ENCODE measurements at places on chromosomes 4 and X.
A peak's percentile ranks its signal among the peaks of the same experiment; 100 is the strongest.

DNA sequence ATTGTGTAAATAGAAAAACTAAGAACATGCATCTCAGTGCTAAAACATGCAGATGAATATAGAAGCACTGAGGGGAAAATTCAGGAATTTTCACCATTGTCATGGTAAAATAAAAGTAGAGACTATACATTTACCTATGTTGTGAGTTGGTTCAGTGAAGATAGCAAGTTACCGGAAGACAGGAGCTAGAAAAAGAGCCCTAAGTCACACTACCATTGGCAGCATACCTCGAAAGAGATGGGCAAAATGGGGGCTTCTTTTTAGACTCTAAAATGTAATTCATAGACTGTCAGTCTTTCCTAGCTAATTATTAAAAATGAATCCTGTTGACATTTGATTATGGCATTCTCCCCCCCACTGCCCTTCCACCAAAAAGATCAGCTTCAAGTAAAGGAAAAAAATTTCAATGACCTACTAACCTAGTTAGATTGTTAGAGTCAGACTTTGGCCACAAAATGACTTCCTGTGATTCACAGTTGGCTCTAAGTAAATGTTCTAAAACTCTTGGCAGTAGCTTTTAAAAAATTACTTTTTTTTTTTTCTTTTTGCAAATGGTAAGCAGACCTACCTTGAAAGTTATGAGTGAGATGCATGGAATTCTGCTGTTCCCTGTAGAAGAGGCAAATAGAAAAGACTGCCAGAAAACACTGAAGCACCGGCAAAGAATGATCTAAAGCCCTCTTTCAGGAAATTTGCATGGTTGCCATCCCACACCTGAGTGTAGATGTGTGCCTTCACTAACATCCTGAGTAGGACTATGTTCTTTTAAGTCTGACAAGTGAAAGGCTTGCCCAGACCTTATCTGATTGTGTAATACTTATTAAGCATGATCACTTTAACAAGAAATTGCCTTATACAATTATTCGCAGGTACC, 26.4 kb upstream of the ARSJ start:
- DNase-seq = no peak

- DNase-seq = no peak
Measured at GRCh38 chrX:97401154-97401553, 517.4 kb downstream of the RPA4 start.

DNA sequence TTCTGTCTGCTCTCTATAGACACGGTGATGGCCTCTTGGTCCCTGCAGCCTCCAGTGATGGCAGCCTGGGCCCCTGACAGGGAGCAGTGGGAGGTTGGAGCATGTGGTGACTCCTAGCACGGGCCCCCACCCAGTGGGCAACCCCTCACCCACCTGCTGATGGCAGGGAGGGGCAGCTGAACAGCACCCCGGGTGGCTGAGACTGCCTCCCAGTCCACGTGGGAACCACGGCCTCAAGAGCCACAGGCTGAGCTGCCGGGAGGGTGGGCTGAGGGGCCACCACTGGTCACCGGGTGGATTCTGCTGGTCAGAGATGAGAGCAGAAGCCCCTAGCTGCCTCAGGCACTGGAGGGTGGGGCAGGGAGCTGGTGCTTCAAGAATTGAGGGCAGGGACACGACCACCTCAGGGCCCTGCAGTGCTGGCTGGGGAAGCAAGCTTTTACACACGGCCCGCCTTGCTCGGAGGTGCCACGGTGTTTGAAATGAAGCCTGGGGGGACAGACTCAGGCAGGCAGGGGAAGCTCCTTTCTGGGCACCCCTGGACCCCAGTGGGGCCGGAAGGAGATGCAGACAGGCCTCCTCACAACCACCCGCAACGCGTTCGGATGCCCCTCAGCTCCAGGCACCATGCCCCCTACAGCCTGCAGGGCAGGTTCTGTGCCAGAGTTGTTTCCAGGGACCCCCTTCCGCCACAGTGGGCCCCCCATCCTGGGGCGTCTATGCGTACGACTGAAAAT, 6.3 kb upstream of the HAUS3 start:
- DNase-seq = no peak

DNA sequence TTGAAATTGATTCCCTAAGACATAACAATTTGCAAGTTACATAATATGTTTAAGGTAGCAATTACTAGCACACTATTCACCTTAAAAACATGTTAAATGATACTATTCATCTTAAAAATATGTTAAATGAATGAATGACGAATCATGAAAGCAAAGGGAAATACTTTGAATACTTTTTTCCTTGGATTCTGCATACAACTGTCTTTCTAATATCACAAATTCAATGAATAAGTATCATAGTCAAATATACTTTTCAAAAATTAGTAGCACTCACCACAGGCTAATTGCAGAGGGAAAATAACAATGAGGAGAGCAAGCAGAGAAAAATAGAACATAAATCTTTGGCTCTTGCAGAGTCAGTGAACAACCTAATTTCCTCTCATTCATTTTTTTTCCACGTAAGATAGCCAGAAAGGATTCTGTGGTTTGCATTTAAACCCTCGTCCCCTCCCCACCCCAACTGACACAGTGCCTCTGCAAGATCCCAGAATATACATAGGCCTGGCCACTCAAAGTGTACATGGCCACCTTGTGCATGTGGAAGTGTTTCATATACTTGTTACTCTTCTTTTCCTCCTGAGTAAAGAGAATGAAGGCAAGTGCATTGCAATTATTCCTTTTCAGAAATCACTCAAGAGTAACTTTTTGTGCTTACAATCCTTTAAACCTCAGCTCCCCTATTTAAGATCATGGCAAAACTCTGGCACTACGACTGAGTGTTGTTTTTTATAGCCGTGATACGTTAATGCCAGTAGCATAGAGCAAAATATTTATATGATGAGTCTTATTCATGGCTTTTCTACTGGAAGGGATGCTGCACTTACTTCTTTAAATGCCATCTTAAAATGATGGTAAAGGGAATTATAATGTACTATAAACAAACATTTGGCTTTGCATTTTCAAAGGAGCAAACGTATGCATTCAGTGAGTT, 236.4 kb downstream of the PDGFC start:
- no peak for DNase-seq

GRCh38 chrX:13090339-13091110, 46.1 kb upstream of the FAM9C start:
- DNase-seq = no peak

DNA sequence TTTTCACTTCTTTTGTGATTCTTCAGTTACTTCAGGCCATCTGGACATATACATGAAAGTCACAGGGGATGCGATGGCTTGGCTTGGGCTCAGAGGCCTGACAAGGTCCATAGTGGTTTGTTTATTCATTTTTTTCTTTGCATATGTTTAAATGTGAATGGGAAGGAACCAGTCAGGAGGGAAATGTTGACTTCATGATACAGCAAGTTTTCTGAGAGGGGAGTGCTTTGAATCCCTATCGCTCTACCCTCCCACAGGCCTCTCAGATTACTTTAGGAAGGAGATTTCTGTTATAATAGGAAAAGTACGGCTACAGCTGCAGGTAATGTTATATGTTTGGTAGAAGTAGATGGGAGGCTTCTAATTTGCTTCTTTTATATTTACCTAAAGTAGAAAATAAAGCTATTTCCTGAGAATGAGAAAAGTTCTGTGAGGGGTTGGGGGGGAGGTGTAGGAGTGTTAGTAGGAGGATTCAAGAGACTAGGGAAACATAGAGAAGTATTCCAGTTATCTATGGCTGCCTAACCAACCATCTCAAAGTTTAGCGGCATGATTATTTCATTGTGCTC, 322.9 kb downstream of the RAPGEF2 start:
- no peak for DNase-seq

GRCh38 chrX:30733852-30734660, 80.8 kb downstream of the GK start:
- no peak for DNase-seq

DNA sequence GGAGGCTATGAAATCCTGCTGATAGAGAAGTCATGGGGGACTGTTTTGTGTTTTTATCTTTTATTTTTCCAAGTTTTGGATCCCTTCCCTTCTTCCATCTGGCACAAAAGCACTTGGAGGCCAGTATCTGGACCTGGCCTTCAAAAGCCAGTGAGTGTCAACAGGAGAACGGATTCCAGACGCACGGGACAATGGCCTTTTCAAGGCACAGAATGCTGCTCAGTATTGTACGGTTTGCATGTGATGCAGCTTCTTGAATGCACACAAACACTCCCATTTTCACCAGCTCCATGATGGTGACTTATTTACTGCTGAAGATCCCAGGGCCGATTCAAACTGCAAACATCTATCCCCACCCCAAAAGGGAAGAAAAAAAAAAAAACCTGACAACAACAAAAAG, 145.4 kb downstream of the CPEB2 start:
- no peak for DNase-seq

- no peak for DNase-seq
Measured at GRCh38 chr4:19030536-19030935, 1009.0 kb upstream of the LCORL start.

DNA sequence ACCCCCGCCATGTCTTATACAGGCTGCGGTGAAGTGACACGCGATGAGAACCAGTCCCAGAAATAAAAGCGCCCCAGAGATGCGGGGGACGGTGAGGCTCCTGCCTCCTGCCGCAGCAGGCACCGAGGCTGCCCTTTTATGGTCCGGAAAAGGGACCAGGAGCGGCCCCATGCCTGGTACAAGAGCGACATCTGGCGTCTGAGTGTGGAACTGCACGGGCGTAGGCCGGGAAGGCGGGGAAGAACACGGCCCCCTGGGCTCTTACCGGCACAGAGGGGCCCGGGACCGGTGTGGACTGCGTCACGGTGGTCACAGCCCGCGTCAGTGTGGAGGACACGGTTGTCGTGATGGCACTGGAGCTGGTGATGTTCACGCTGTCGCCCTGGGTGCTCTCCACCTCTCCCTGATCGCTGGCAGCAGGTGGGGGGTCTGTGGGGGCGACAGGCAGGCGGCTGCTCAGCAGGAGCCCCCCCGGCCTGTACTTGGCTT, 8.9 kb upstream of the RENBP start:
- DNase-seq = peak; percentile 56

GRCh38 chr4:157795495-157795894, 377.3 kb downstream of the GASK1B start:
- no peak for DNase-seq

DNA sequence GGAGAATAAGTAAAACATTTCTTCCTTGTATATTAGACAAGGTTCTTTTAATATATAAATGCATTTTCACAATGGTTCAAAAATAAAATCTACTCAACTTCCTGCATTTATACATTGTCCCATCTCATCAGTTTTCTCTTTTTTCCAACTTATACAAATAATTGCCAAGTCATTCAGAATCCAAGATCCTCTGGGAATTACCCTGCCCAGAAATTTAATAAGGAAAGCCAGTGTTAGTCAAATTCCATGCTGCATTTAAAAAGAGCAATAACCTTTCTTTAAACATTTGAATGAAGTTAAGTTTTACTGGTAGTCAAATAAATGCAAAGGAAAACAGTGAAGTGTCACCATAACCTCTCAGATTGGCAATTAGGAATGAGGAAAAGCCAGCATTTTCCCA, 357.9 kb downstream of the PPP3CA start:
- DNase-seq = no peak

DNA sequence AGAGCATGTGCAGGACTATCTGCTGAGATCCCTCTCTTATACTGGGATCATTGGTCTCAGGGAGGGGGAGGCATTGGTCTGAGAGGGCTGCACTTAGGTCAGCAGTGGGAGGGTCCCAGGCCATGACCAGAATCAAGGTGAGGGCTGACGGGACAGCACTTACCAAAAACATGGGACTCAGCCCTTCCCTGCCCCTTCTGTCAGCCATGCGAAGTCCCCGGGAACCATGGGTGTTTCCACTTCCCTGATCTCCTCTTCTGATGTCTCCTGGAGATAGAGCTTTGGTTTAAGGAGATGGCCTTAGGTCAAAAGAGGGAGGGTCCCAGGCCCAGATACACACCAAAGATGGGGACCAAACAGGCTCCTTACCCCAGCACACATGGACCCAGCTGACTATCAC, 12.9 kb upstream of the HSFX1 start:
- no peak for DNase-seq

DNA sequence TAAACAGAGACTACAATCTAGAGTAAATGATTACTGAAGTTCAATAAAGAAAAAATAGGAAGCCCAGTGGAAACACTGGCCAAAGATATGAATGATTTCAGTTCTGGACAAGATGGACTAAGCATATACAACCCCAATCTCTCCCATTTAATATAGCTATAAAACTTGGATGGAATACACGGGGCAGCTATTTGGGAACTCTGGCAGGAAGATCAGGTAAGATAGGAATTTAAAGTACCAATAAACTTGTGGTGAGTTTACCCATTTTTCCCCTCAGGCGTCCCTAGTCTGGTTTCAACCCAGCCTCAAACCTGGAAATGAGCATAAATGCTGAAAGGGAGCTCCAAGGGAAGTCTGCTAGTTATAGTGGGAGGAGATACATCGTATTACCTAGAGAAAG, 20.4 kb downstream of the NUP54 start:
- DNase-seq = no peak

GRCh38 chrX:43552156-43552555, 103.9 kb upstream of the MAOA start:
- DNase-seq = no peak

- DNase-seq = no peak
Measured at GRCh38 chrX:148933881-148934280, 433.5 kb downstream of the AFF2 start.

DNA sequence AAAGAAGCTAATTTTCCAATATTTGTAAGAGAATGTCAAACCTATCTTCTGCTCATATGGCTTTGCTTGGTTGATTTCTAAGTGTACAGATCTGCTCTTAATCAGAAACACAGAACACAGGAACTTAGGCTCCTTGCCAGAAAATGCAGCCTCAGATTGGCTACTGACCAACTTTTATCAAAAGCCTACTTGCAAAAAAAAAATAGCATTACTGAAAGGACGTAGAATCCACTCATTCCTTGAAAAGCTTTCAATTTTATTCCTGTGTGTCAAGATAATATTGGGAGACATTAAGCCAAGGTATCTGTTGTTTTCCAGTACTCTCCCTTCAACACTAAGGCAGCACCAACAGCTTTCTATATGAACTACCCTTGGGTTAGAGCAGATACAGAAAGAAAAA, 127.6 kb upstream of the INTU start:
- no peak for DNase-seq

DNA sequence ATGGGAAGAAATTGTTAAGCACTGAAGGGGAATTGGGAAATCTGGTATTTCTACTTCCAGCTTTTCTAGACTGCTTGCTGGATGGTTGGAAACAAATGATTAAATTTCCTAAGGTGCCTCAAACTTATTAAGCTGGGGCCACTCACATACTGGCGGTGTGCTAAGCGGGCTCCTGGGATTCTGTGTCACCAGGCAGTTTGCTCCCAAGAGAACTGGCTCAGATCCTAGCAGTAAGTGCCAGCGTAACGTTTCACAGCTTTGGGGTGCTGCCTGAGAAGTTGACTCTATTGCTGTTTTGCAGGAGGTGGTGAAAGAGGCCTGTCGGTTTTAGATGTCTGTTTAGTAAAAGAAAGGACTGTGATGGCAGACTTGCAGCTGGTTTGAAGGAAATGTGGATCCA, 6.9 kb upstream of the REELD1 start:
- no peak for DNase-seq

DNA sequence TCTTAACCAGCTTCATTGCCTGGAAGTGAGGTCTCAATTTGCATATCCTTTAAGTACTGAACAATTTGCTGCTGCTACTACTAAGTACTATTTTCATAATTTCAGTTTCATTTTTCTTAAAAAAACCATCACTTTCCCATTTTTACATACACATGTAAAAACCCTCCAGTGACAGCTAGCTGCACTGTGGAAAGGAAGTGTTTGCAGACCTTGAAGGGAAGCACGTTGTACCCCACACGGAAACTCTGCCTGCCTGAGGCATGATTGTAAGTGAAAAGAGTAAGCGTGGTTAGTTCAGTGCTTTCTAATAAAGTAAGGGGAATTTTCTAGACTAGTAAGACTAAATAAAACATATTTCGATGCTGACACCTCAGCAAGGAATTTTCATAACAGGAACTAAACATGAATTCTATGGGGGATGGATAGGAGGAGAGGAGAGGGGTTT, 103.6 kb downstream of the RAPGEF2 start:
- DNase-seq = no peak
